ENCODE measurements at places on chromosomes 5 and 9. TPM values are rescaled to one million over a fixed set of nuclear protein-coding genes. Genes with fewer than 3 reads are reported as not detected.

CXXC5 gene
- 71.7 TPM for total RNA-seq

FGF18 gene
- total RNA-seq, result 0.63 TPM

CDC14B gene
- 24.7 TPM for total RNA-seq

SPATA31D4 gene
- total RNA-seq, result not detected

KIF20A gene
- 1.5 TPM for total RNA-seq

SELENOP gene
- 510 TPM for total RNA-seq

PHF24 gene
- total RNA-seq, result 0.29 TPM

PHPT1 gene
- total RNA-seq, result 150 TPM

SLC23A1 gene
- 17.0 TPM for total RNA-seq

NUTM2F gene
- not detected for total RNA-seq

GHR gene
- 4.4 TPM for total RNA-seq

FST gene
- 3.8 TPM for total RNA-seq

MYMK gene
- not detected for total RNA-seq

HMMR gene
- total RNA-seq, result 1.8 TPM

DIMT1 gene
- 16.2 TPM for total RNA-seq

OSMR gene
- 26.8 TPM for total RNA-seq

CDH12 gene
- total RNA-seq, result 0.09 TPM

DIPK1B gene
- total RNA-seq, result 8.8 TPM

NDUFB6 gene
- total RNA-seq, result 46.8 TPM

OR1Q1 gene
- total RNA-seq, result not detected

NFIB gene
- 116 TPM for total RNA-seq

GABRA6 gene
- not detected for total RNA-seq

Data from mucosa of gallbladder (tissue), 1 donor.